ENCODE measurements at places on chromosomes 3 and 15.

DNA sequence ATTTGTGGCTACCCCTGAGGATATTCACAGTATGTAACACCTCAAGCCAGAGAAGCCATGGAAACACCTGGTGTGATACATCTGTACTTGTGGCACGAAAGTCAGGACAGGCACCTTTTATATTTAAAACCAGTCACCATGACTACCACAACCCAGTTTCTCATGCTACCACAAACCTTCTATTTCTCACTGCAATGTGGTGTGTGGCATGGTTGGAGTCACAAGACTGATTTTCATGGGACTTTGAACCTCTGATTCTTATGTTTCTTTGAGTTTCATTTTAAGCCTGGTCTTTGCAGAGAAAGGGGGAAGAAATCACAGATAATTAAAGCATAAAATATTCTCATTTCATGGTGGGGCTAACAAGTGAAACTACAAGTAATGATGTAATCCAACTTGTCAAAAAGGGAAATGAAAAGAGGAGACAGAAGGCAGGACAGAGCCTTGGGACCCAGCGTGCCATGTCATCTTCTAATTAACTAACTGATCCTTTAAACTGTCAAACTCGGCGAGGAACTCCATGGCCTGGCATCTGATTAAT lies 175.9 kb downstream of the PDZRN3 start:
- no peak for DNase-seq

GRCh38 chr3:127150513-127151250 lies 42.2 kb upstream of the PRR23E start:
- no peak for DNase-seq

DNA sequence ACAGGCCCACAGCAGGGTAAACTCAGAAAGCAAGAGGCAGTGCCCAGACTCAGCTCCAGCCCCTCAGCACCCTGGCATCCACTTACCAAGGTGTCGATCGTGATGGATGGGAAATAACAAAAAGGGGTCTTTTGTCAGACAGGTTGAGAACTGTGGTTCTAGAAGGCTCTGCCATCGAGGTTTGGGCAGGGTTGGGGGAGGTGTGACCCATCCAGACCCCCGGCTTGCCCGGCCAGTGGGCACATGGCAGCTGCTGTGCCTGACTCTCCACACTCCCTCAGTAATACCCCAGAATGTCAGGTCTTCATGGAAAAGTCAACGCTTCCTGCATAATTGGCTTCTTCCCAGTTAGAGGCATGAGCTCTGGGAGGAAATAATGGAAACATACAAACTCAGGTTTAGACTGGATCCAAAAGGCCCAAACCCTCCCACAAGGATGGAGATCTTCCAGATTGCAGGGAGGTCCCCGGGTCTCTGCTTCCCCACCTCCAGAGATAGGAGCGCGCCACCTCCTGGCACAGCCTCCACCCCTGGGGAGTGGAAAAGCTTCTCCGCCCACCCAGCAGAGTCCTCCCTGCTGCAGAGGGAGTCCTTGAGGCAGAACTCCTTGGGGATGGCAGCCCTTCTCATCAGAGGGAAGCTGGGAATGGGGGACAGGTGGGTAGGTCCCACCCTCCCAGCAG lies 149.8 kb upstream of the IQSEC1 start:
- no peak for DNase-seq

- no peak for DNase-seq
Measured at GRCh38 chr15:59026207-59026606, 38.7 kb downstream of the RNF111 start.
